AG04450 (cell line): ENCODE measurements at places on chromosomes 11 and 22.

GRCh38 chr11:108597736-108598355 lies 4.3 kb upstream of the EXPH5 start:
- no peak for DNase-seq

DNA sequence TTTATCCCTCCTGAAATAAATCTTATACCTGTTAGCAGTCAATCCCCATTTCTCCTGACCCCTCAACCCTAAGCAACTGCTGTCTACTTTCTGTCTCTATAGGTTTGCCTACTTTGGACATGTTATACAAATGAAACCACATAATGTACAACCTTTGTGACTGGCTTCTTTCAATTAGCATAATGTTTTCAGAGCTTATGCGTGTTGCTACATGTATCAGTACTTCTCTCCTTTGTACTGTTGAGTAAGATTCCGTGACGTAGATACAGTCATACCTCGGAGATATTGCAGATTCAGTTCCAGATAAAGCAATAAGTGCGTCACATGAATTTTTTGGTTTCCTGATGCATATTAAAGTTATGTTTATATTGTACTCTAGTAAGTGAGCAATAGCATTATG lies 127.3 kb downstream of the MORC2 start:
- DNase-seq, result no peak

DNA sequence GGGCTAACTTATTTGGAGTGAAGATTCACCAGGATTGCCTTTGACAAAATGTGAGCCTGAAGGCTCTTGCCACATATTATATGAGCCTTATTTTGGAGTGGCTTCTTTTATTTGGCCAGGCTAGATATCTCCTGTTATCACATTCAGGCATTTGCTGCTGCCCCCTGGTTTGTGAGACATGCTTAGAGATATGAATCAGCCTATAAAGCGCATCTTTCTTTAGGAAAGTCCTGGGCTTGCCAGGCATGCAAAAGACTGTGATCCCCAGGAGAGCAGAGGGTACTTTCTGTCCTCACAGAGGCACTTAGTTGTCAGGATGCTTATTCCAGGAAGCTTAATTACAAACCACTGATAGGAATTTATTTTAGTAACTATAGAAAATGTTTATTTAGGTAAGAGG lies 333.3 kb downstream of the FAT3 start:
- DNase-seq, result no peak

- no peak for DNase-seq
Measured at GRCh38 chr22:40679964-40680818, 907 bp downstream of the MCHR1 start.

DNA sequence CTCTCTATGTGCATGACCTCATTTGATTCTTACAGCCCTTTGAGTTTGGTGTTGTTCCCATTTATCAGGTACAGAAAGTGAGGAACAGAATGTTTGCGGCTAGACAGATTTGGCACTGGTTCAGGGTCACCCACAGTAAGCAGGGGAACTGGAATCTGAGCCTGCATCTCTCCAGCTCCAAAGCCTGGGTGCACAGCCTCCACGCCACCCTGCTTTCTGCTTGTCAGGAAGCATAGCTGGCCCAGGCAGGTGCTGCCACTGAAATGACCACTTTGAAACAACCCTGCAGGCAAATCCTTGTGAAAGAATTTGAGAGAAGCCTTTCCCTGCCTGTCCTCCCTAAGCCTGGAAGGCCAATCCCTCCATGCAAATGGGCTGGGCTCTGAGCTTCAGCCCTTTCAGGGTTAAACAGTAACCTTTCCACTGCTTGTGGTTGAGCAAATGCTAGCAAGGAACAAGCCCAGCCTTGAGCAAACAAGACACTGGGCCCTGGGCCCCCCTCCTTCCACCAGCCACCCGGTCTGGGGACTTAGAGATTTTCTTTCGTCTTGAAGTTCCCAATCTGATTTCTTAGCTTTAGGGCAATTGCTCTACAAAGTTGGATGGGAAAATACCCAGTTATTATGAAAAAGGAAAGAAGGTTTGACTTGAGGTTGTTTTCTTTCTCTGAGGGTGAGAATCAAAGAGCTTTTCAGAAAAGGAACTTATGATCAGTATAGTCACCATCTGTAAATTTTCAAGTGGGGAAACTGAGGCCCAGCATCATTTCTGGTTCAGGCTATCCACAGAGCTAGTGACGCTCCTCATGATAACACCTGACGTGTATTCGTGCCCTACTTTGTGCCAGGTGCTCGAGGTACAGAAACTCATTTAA lies 19.4 kb downstream of the EHF start:
- DNase-seq, result no peak

GRCh38 chr11:83629775-83630174 lies 343.6 kb upstream of the CCDC90B start:
- DNase-seq, result no peak

GRCh38 chr11:14073849-14074476 lies 111.4 kb downstream of the SPON1 start:
- DNase-seq, result no peak
